ENCODE measurements at places on chromosomes 3 and 15. TPM values are rescaled to one million over a fixed set of nuclear protein-coding genes. Genes with fewer than 3 reads are reported as not detected.
A peak's percentile ranks its signal among the peaks of the same experiment; 100 is the strongest.

DNA sequence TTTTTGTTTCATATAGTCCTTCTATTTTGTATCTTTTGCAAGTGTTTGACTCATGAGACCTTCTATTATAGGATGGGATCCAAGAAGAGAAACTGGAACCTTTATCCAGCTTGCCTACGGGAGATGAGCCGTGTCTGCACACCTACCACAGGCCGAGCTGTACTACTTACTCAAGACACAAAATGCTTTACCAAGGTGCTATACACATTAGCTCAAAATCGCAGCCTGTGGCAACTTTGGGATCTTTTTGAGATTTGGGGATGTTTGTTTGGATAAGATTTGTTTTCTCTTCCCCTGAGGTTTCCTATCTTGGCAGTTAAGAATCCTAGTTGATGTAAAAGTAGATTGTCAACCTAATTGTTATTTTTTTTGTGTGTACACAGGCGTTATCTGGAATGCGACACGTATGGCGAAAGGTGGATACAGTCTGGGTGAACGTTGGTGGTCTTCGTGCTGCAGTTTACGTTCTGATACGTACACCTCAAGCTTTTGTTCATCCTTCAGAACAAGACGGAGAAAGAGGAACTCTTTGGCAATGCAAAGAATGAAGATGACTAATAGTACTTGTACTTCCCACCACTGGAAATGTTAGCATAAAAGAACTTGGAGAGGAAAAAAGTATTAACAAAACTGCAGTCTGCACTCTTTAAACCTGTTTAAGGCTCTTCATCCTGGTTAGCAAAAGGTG is 13.1 kb upstream of the SETD5 start:
- no peak for DNase-seq

The VEPH1 gene
- total RNA-seq = not detected

GRCh38 chr3:58464866-58465265 is 27.0 kb upstream of the KCTD6 start:
- peak; percentile 10 for DNase-seq

- DNase-seq = peak; percentile 34
Observed at GRCh38 chr3:155554777-155555451, 190.0 kb downstream of the PLCH1 start.

DNA sequence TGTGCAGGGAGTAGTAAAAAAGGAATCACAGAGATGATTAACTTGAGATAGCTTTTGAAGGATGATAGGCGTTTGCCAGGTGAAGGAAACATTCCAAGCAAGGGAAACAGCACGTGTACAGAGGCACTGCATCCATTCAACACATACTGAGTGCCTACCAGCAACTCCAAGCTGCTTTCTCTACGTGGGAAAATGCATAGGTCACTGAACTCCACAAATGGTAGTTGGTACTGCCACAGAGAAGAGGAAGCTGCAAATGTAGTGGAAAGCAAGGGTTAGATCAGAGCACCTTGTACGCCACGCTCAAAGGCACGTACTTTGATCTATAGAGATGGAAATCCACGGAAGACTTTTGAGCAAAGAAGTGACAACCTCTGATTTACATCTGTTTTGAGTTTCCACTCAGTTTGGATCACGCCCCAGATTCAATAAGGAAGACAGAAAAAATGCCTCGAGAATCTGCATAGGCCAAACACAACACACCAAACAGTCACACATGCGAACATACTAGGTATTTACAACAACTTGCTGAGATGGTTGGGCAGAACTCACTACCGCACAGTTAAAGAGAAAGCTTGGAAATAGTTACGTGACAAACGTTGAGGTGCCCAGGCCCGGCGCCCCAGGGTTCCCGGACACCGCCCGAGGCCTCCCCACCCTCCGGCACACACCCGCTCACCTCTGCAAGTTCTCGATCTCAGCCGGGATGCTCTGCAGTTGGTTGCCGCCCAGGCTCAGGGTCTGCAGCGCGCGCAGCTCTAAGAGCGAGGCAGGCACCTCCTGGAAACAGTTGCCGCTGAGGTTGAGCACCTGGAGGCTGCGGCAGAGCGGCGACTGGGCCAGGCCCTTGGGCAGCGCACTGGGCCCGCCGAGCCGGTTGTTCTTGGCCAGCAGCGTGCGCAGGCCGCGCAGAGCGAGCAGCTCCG is 826 bp downstream of the LRRC58 start:
- peak; percentile 65 for DNase-seq

DNA sequence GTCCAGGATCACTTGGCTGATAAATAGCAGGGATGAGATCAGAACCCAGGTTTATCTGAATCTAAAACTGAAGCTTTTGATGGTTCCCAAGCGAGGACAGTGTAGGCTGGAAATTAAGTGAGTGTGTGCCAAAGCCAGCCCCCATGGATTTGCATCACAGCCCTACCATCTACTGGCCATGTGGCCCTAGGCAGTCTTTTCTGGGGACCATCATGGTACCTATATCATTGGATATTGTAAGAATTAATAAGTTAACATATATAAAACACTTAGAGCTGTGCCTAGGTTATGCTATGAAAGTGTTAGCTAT is 32.8 kb upstream of the SSR3 start:
- DNase-seq = no peak

The MEIS2 gene
- not detected for total RNA-seq

GRCh38 chr3:37219266-37219665 is 44.9 kb upstream of the LRRFIP2 start:
- DNase-seq = no peak

DNA sequence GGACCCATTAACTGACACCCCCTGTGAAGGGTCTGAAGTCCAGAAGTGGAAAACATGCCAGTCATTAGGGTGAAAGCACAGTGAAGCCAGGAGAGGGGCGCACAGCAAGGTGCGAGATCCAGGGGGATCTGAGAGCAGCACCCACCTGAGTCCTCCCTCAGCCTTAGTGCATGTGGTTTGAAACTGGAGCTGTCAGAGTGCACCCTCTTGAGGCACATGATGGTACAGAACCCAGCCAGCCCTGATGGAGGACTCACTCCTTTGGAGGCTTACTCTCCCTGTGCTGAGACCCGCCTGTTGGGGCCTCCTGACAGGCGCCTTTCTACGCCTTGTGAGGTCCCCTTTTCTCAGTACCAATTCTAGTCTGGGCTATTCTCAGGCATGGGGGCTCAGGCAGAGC is 77.8 kb downstream of the IL20RB start:
- DNase-seq = no peak

DNA sequence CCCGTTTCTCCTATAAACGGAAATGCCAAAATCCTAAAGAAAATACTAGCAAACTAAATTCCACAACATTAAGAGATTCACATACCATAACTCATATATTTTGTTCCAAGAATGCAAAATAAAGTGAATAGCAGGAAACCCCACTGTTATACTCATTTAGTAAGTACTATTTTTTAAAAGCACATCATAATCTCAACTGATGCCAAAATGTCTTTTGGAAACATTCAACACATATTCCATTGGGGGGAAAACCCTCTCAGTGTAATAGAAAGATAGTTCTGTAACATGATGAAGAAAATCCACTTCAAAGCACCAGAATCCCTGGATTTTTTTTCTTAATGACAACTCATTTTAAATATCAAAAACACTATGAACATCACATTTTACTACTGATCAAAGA is 93.0 kb upstream of the EIF1B start:
- DNase-seq = no peak

The THSD4 gene
- not detected for total RNA-seq

GRCh38 chr3:116155841-116156240 is 289.4 kb downstream of the LSAMP start:
- DNase-seq = no peak

GRCh38 chr15:69225355-69226022 is 65.1 kb downstream of the GLCE start:
- no peak for DNase-seq

The KCNAB1 gene
- total RNA-seq = not detected

The TNFAIP8L3 gene
- 0.60 TPM for total RNA-seq

DNA sequence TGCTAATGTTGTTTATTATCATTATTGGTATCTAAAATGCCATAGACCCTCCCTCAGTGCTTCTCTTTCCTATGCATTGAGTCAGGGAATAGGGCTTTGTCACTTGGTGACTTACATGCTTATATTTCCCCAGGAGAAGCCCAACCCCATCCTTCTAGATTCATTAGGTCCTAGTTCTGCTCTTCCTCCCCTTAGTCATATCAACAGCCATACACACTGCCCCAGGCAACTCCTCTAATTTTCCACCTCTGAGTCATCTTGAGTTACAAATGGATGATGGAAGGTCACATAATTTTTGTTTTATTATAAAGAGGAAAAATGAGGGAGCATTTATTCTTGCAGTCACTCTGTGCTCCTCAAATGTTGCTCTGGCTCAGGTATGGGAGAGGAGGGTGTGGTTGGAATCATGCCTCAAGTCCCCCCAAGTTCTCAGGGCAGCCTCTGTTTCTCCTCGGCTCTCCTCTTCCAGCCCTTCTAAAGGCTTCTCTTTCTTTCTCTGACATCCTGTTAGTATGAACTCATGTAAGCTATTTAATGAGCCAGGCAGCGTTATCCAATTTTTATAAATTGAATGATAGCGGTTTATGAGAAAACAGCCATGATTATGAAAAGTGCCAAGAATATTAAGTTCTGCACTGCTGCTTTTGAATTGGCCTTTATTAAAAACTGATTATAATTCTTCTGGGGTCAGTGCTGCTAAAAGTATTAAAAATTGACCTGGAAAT is 45.6 kb upstream of the FSTL1 start:
- DNase-seq = no peak

The PRR23B gene
- total RNA-seq = not detected

GRCh38 chr3:156478891-156479290 is 76.0 kb downstream of the SSR3 start:
- DNase-seq = no peak

GRCh38 chr3:31448035-31448881 is 84.5 kb upstream of the STT3B start:
- DNase-seq = peak; percentile 16

The HDC gene
- total RNA-seq = 0.33 TPM

- DNase-seq = no peak
Observed at GRCh38 chr3:139521144-139521543, 18.4 kb downstream of the RBP1 start.

The ACOX2 gene
- total RNA-seq = not detected

DNA sequence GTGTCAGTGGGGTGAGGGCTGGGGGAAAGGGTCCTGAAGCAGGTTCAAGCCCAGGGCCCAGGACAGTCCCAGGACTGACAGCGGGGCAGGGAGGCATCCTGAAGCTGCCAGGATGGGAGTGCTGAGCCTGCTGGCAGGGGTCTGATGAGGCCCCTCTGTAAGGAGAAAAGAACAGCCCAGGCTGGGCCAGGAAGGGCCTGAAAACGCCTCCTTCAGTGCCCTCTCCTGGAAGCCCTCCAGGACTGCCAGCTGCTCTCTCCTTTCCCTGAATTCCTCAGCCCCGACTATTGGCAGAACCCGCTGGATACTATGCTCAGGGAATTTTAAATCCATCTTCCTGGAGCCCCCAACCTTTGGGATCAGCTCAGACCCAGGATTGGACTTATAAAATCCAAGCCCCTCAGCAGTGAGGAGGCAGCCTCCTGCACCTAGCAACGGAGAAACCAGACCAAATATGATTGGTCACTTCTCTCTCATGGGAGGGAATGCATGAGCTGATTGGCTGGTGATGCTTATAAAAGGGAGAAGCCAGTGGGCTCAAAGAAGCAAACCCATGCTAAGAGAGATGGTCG is 203.5 kb upstream of the LINGO1 start:
- DNase-seq = no peak

DNA sequence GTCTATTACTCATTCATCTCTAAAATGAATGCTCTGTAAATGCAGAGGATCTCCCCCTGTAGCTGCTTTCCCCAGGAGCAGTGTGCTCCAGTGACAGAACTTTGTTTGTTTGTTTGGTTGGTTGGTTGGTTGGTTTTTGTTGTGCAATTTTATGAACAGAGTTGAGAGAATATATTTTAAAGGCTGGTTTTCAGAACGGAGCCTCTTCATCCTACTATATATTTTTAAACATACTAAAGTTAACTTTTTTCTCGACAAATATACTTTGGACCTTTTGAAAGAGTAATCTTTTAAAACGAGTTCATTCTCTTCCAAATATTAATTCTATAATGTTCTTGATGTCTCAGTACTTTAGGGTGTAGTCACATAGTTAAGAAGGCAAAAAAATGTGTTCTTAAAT is 20.2 kb downstream of the RYR3 start:
- no peak for DNase-seq

The ECE2 gene
- not detected for total RNA-seq

- no peak for DNase-seq
Observed at GRCh38 chr15:34284937-34285336, 52.6 kb downstream of the SLC12A6 start.

- DNase-seq = no peak
Observed at GRCh38 chr15:31070867-31071266, 30.7 kb downstream of the TRPM1 start.

DNA sequence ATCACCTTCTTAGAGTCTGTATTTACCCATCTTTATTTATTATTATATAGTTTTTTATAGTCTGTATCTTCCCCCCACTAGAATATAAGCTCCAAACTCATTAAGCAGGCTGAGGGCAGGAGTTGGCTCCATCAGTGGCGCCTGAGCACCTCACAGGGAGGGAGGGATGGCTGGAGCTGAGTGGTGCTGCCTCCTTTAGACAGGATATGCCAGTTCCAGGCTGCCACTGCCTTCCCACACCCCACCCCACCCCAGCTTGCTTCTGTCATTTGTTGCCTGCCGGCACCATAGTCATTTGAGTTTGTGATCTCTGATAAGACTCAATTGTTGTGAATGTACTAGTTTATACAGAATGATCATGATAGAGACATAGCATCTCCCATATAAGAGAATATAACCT is 85.5 kb downstream of the KLHL25 start:
- no peak for DNase-seq

The PLSCR2 gene
- total RNA-seq = not detected

DNA sequence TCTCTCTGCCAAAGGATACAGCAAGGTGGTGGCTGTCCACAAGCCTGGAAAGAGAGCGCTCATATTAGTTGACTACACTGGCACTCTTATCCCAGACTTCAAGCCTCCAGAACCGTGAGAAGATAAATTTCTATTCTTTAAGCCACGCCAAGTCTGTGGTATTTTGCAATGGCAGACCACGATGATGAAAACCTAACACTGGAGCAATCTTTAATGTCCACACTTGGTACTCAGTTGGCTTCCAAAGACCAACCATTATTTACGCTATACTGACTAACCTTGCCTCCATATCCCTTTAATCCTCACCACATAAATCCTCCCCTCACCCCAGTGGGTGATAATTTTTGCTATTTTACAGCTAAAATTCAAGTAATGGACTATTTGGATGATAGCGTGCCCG is 16.9 kb upstream of the LACTB start:
- no peak for DNase-seq

The SERINC4 gene
- total RNA-seq = 0.14 TPM

- no peak for DNase-seq
Observed at GRCh38 chr3:160804762-160805161, 48.7 kb downstream of the PPM1L start.

The ADCY5 gene
- total RNA-seq = not detected

GRCh38 chr3:44729384-44729910 is at the start of gene ZNF501:
TSS of gene ZNF501 (plus strand) at chr3:44729635. CDS start at chr3:44734422, 4,787 bp downstream.
- DNase-seq = peak; percentile 85

The GUCA1C gene
- not detected for total RNA-seq

- DNase-seq = no peak
Observed at GRCh38 chr15:79140846-79141570, 50.4 kb upstream of the RASGRF1 start.

The FOXB1 gene
- 0.29 TPM for total RNA-seq

The ADAMTS17 gene
- total RNA-seq = 2.5 TPM

The IL1RAP gene
- 8.2 TPM for total RNA-seq

The ACY1 gene
- total RNA-seq = 74.7 TPM

GRCh38 chr3:82005266-82005665 is 243.8 kb upstream of the GBE1 start:
- DNase-seq = no peak

All from activated naive CD8-positive, alpha-beta T cell treated with anti-CD3 and anti-CD28 coated beads for 36 hours (primary cell).